ENCODE measurements at places on chromosomes 13 and 19. TPM values are rescaled to one million over a fixed set of nuclear protein-coding genes. Genes with fewer than 3 reads are reported as not detected.

Gene MAB21L1
- total RNA-seq: 1.2 TPM

Gene PPFIA3
- 6.9 TPM for total RNA-seq

Gene KCNRG
- not detected for total RNA-seq

Gene C5AR1
- not detected for total RNA-seq

Gene SULT2A1
- total RNA-seq: not detected

Gene KLK8
- total RNA-seq: not detected

Gene GPR108
- 81.8 TPM for total RNA-seq

Gene NFKBIB
- 19.6 TPM for total RNA-seq

Gene FAM216B
- not detected for total RNA-seq

Gene CYSLTR2
- total RNA-seq: not detected

Gene OR7C1
- not detected for total RNA-seq

Gene ZNF93
- total RNA-seq: 5.4 TPM

Gene USHBP1
- total RNA-seq: not detected

Gene ZNF229
- 9.9 TPM for total RNA-seq

Gene SPINT2
- not detected for total RNA-seq

Gene CEACAM6
- total RNA-seq: not detected

Gene PINLYP
- total RNA-seq: not detected

Gene SYCN
- not detected for total RNA-seq

Data from H4 (cell line).